Right renal pelvis (tissue), 4 donors: ENCODE measurements at places on chromosomes 11 and 22. TPM values are rescaled to one million over a fixed set of nuclear protein-coding genes. Genes with fewer than 3 reads are reported as not detected.

GRCh38 chr11:74783241-74783871 is 34.7 kb downstream of the RNF169 start:
- no peak for DNase-seq

Gene OR51E1
- 2.2 TPM for polyA plus RNA-seq

DNA sequence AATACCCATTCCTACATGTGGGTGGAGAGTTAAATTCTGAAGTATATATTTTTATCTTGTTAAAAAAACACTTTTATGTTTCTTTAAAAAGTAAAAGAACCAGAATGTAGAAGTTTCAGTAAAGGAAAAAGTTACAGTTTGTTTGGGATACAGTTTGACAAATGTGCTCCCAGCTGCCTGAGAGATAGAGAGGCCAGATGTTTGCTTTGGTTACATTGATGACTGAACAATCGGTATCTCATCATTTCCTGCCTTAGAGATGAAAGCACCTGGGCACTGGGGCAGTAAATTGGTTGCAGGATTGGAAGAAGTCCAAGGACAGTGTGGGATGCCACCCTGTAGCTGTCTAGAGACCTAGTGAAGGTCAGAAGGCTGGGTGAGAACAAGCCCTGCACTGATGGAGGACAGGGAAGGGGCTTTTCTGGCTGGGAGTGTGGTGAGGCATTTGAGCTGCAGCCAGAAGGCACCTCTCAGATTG is 16.6 kb downstream of the MED15 start:
- DNase-seq, result no peak

Gene C11orf65
- 2.0 TPM for polyA plus RNA-seq

DNA sequence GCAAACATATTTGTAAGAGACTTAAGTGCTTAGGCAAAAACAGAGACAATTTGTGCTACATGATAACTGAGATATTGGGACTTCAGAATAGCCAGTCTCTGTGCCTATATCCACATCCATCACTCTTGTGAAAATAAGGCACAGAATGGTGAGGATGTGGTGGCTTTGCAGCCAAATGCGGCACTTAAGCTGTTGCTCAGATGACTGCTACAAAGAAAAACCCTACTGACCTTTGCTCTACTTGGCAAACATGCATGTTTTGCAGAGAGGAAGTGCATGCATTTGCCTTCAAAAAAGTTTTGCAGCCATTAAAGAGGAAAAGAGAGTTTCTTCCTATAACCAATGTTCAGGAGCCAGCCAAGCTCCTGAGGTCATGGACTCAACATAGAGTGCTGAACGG is 675.0 kb upstream of the KIRREL3 start:
- DNase-seq, result no peak

- no peak for DNase-seq
Observed at GRCh38 chr11:56558574-56558973, 15.5 kb upstream of the OR5M11 start.

Gene KRTAP5-7
- 0.09 TPM for polyA plus RNA-seq

Gene JRKL
- polyA plus RNA-seq, result 21.4 TPM

Gene SCUBE1
- polyA plus RNA-seq, result 7.9 TPM

GRCh38 chr11:33874433-33874832 is 17.4 kb downstream of the LMO2 start:
- DNase-seq, result no peak

DNA sequence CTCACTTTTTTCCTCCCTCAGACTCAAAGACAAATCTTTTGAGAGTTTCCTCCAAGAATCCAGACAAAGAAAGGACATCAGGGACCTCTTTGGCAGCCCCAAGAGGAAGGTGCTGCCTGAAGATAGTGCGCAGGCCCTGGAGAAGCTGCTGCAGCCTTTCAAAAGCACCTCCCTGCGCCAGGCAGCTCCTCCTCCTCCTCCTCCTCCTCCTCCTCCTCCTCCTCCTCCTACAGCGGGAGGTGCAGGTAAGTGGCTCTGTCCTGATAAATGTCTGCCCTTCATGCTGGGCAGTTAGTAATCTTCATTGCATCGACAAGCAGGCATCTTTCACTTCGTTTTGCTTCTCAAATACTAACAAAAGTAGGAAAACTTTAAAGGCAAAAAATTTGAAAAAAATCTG is 82.8 kb upstream of the PARVA start:
- DNase-seq, result no peak

DNA sequence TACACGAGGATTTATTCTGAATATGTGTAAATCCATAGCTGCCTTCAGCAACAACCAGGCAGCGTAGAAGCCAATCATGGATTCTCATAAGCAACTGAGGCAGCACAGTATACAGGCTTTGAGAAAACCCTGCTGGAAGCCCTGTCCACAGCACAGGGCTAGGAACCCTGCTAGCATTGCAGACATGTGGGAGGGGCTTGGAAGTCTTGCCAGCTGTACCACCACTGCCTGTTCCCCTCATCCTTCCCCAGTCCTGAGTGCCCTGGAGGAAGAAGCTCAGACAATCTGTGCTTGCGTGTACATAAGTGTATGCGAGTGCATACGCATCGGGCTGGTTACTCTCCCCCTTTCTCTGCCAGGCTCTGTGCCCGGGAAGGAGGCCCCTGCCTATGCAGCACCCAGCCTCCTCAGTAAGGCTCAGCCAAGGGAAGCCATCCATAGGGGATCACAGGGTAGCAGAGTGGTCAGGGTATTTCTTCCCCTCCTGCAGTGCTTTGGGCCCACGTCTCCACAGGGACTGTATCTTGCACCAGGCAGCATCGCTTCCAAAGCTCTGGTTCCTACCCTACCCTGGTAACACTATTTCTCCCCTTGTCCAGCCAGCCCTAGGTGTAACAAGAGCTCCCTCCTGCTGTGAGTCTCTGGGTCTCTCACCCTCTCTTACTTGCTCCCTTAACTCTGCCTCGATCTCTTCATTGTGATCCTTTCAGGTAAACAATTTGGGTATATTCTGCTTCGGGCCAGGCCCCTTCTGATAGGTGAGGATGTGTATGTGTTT is 90.5 kb downstream of the GALNT18 start:
- DNase-seq, result no peak

DNA sequence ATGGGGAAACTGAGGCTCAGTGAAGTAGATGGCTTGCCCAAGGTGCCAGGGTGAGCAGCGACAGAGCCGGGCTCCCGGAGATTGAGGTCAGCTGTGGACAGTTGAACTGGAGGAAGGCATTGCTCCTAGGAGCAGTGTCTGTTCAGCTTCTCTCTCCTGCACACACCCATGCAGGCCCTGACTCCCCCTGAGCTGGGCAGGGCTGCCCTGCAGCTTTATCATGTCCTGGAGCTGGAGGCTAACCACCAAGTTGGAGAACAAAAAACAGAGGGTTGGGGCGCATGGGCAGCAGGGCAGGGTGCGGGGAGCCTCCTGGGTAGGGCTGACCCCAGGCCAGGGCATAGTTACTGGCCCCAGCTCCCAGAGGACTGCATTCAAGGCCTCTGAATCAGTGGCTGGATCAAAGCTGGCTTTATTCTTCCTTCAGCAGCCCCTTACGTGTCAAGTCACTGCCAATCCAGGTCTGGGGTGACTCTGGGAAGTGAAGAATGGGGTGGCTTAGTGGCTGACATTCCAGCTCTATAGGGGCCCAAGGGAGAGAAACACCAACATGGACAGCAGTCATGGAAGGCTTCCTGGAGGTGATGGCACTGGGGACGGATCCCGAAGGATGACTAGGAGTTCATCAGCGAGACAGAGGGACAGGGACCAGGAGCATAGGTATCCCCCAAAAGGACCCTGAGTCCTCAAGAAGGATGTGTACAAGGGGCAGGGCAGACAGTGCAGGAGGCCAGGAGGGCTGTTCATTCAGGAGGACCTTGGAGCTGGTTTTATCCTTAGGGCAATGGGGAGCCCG is 83.8 kb downstream of the CACNA1I start:
- DNase-seq, result no peak

DNA sequence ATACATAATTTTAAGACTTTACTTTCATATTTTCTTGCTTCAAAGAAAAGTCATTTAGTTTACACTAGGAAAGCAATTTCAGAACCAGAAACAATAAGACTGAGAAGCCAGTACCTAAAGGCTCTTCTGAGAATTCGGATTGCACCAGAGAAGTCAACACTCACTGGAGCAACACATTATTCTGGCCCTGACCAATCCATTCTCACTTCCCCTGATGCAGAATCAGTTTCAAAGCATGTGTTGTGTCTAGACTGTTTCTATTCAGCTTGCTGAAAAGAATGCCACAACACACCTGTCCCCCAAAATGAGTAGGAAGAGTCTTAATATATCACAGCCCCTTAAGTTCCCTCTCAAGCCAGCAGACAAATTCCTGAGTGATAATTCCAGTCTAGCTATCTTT is 1074.3 kb upstream of the TENM4 start:
- DNase-seq, result no peak

Gene RIC3
- 12.0 TPM for polyA plus RNA-seq

DNA sequence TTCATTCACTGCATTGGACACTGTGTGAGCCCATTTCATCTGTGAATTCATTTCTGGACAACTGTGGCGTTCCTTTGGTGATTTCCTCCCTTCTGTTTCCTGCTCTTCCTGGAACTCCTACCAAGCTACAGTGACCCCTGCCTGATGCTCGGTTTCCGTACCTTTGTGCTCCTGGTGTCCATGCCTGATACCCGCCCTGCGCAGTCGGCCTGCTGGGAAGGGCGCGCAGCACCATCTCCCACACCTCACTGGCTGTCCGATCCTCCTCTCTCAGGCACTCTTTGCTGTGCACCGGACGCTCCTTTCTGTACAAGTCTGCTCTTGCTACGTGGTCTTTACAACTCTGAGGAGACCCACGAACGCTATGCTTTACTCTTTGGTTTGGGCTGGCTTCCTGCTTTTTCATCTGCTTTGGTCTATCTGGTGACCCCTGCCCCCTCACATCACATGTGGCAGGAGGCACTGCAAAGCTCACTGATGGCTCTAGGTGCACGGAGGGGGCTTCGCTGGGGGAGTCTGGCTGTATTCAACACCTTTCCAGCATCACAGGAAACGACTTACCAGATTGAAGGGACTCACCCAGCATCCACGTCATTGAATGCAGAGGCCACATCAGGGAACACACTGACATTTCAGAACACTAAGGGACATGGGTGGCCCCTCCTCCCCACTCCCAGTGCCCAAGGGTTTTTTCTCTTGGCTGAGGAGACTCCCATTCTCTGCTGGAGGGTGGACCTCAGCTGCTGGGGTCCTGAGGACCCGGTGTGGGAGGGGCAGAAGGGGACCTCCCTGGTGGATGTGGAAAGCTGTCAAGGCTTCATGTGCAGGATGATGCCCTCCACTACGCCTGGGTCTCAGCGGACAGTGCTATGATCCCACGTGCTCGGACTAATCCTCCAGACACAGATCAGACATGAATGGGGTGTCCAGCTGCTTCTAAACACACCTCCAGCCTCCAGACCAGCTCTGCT is 27.0 kb upstream of the MOB2 start:
- no peak for DNase-seq

- DNase-seq, result no peak
Observed at GRCh38 chr22:31103899-31104694, 3.3 kb downstream of the SELENOM start.

DNA sequence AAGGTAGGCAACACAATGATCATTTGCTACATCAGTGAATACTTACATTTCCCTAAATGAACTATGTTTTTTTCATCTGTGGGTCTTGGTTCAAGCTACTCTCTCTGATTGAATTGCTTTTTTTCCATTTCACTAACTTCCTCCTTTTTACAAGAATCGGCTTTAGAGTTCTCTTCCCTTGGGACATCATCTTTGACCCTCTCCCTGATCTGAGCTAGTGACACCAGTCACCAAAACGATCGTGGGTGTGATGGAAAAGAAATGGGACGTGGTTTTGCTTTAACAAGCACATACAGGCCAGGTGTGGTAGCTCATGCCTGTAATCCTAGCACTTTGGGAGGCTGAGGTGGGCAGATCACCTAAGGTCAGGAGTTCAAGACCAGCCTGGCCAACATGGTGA is 129.9 kb downstream of the WT1 start:
- DNase-seq, result no peak

GRCh38 chr11:108551651-108552462 is 41.7 kb downstream of the EXPH5 start:
- DNase-seq, result no peak

Gene TBX10
- 0.04 TPM for polyA plus RNA-seq

- DNase-seq, result no peak
Observed at GRCh38 chr11:40227730-40228129, 1231.7 kb downstream of the LRRC4C start.

GRCh38 chr11:28168718-28169117 is 60.5 kb downstream of the METTL15 start:
- DNase-seq, result no peak

GRCh38 chr11:39724404-39724803 is 1735.0 kb downstream of the LRRC4C start:
- no peak for DNase-seq

Gene GPR83
- 0.84 TPM for polyA plus RNA-seq

GRCh38 chr11:88434333-88434976 is 96.9 kb upstream of the CTSC start:
- no peak for DNase-seq

DNA sequence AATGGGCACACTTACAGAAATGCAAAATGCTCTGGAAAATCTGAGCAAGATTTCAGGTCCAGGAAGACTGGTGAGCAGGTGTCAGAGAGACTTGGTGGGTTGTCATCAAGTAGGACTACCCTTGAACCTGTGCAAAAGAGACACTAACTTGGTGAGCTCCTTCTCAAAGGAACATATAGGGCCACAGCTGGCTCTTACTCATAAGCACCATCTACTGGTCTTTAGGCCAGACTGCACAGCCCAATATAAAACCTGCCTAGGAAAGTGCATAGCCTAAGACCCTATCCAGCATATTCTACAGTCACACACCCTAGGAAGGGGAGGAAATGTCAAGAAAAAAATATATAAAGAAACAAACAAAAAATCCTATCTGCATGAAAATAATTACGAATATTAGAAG is 18.2 kb upstream of the OR10W1 start:
- DNase-seq, result no peak

DNA sequence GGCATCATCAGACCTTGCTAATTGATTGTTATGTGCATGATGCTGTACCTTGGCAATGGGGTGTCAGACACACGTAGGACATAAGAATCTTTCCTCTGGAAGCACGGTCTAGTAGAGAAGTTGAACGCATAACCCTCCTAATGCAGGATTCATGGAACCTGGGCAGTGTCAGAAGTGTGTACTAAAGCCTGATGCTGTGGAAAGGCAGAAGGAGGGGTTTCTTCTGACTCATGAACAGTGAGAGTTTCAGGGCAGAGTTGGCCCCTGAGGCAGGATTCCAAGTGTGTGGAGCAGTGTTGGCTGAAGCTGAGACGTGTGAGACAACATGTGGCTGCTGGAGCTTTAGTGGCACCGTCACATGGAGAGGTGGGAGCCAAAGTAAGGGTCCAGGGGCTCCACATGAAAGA is 3.5 kb downstream of the PANX1 start:
- no peak for DNase-seq

DNA sequence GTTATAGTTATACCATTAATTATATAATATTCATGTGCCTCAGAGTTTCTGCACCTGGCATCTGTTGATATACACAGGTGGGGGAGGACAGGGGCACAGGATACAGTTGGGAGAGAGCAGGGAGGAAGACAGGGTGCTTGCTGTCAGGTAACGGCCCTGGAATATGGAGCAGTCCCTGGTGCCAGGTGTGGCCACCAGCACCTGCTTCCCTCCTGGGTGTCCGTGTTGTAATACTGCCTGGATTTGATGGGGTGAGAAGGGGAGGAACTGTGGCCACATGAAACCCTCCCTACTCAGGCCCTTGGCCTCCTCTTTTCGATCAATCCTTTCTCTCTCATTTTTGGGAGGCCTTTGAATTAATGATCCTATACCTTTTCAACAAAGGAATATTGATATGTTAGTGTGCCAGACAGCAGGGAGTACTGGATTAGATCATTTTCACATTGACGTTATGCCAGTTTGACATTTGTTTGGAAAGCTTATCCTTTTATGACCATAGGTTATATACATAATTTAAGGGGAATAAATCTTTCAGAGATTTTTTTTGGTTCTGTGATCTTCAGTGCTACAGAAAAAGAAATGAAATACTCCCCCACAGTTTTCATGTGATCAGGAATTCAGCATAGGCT is 88.6 kb downstream of the TEAD1 start:
- DNase-seq, result no peak

Gene PANX3
- polyA plus RNA-seq, result not detected
